Stimulated activated CD4-positive, alpha-beta T cell treated with anti-CD3 and anti-CD28 coated beads, Interleukin-2, amount 100 ng/mL, for 24 hours (primary cell): ENCODE measurements at places on chromosomes 11 and 22.
A peak's percentile ranks its signal among the peaks of the same experiment; 100 is the strongest.

GRCh38 chr11:35143297-35144135 is 4.5 kb downstream of the CD44 start:
- peak; percentile 19 for DNase-seq

- no peak for DNase-seq
These were observed 153.4 kb downstream of the CACNA1I start for GRCh38 chr22:39723899-39724351.

DNA sequence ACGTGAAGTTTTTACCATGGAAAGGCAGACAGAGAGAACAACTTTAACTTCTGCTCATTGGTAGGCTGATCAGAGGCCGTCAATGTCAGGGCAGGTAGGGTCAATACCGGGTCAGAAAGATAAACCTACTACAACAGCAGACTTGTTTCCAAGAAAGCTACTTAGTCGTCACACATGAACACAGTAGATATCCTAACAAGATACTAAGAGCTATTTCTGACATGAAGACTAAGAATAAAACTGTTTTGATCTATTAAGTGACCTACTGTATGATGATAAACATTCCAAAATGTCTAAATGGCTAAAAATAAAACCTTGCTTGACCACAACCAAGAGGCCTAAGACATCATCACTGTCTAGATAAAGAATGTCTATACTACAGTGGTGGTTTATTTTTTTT is 231.3 kb downstream of the CADM1 start:
- DNase-seq = no peak

DNA sequence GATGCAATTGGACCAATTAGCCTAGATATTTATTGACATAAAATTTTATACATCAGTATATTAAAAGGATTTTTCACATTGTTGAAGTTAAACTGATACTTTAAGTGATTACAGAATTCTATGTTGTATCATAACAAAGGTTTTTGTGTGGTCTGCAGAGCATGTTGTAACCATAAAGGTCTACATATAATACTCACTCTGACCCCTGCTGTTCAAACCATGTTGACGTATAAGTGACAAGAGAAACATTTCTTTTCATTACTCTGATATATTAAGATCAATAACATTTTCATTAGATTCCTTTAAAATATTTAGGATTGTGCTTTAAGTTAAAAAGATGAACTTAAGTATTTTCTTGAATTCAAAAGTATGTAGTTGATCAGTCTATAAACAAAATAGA is 63.9 kb downstream of the GAS2 start:
- no peak for DNase-seq

DNA sequence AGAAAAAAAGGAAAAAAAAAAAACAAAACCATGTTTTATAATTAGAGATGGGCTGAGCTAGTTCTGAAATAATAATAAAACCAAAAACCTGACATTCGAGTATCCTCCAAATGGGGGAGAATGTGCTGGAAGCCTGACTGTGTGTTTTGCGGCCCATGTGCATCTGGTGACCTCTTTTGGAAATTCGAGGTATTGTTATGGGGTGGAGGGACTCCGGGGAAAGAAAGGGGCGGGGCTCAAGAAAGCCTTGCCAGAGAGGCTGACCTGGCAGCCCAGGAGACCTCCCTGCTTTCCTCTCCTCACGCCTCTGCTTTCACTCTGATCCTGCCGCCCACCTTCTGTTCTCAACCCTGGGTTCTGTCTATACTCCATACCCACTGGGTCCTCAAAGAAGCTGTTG is 72.9 kb downstream of the CTTN start:
- DNase-seq = no peak

DNA sequence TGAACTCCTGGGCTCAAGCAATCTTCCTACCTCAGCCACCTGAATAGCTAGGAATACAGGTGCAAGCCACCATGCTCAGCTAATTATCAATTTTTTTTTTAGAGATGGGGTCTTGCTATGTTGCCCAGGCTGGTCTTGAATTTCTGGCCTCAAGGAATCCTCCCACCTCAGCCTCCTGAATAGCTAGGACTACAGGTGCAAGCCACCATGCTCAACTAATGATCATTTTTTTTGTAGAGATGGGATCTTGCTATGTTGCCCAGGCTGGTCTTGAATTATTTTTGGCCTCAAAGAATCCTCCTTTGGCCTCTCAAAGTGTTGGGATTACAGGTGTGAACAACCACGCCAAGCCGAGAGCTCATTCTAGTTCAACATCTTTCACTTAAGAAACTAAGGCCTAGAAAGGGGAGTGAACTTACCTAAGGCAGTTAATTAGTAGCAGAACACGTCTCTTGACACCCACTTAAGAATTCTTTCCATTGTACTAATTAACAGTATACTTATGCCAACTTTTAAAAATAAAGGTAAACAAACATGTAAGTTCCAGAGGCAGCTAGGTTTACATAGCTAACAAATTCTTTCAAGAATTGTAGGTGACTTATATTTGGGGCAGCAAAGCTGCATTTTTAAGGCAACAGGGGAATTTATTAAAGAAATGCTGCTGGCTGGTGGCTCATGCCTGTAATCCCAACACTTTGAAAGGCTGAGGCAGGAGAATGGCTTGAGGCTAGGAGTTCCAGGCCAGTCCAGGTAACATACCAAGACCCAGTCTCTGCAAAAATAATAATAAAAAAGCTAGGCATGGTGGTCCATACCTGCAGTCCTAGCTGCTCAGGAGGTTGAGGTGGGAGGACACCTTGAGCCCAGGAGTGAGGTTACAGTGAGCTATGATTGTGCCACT is 9.6 kb downstream of the ZBED5 start:
- no peak for DNase-seq

- no peak for DNase-seq
These were observed 96.1 kb downstream of the MICAL2 start for GRCh38 chr11:12206529-12206928.

DNA sequence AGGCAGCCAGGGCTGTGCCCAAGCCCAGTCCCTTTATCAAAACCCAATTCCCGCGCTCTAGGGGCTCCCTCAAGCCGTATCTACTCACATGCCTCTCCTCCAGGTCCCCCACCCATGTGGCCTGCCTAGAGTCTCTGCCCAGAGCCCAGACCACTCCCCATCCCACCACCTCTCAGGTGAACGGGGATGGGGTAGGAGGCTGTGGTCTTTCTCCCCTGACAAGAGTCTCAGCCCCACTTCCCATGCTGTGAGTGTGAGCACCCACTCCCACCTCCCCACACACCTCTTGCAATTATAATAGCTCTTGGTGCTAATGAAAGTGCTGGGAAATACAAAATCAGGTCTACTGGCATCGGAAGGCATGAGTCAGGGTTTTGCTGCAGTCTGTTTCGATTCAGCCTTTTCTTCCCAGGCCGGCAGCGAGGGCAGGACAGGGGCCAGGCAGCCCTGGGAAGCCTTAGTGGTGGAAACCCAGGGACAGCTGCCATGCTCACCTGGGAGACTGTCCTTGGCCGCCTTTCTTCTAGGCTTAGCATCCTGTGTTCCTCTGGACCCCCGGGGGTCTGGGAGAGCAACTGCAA is 16.7 kb upstream of the TMPRSS4 start:
- DNase-seq = no peak

GRCh38 chr22:50170453-50171318 is at the start of gene PANX2:
Gene PANX2, plus strand, starts transcription at chr22:50170731. Its CDS starts 0 bp downstream, at chr22:50170731.
- DNase-seq = no peak

DNA sequence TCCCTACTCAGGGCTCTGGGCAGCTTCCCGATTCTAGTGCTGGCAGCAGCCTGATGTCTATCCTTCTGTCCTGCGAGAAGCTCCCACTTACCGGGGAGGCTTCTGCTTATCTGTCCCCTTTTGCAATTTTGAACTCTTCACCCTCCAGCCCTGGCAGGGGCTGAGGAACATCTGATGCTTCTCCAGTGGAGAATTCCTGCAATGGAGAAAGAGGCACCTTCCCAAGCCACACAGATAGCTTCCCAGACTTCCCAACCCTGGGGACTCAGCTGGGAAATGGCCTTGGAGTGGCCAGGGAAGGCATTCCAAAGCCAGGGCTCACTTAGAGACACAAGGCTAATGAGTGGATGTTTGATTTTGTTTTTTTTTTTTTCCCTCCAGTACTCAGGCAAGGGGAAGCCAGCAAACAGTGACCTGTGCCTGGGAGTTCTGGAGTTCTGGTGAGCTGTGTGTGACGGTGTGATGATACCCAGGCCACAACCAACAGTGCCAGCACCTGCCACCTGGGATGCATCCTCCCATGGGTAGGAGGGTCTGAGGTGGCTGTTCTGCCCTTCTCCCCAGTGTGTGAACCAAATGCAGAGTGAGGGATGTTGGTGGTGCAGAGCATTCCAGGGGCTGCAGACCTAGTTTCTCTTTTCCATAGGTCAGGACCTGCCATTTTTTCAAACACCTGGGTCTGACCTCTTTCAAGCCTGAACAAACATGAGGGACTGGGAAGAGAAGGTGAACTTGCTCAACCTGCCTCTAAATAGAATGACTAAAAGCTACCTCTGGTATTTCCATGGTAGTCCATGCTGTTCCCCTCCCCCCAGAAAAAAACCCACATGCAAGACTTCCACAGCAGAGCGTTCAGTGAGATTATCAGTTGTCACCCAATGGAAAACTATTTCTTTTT is 95.1 kb downstream of the CCDC81 start:
- no peak for DNase-seq

DNA sequence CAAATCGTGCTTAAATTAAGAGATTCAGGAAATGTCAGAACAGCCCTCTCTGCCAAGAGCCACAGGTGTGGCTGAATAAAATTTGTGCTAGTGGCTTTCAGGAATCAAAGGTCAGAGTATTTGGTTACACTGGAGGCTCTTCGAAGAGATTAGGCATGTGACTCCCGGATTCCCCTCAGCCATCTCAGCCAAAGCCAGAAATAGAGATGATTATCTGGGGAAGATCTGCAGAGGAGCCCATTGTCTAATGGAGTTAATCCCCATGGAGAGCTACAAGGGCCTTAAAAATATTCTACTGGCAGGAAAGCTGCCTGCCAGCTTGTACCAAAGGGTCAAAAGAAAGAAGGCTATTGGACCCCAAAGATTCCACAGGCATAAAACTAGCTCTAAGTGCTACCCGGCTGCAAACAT is 1259.5 kb downstream of the TBC1D22A start:
- no peak for DNase-seq

GRCh38 chr11:44936525-44936924 is 14.2 kb downstream of the TP53I11 start:
- peak; percentile 87 for DNase-seq

GRCh38 chr11:92765965-92766371 is 203.5 kb upstream of the MTNR1B start:
- DNase-seq = no peak

- DNase-seq = no peak
These were observed 9.4 kb upstream of the FANCF start for GRCh38 chr11:22634897-22635629.

DNA sequence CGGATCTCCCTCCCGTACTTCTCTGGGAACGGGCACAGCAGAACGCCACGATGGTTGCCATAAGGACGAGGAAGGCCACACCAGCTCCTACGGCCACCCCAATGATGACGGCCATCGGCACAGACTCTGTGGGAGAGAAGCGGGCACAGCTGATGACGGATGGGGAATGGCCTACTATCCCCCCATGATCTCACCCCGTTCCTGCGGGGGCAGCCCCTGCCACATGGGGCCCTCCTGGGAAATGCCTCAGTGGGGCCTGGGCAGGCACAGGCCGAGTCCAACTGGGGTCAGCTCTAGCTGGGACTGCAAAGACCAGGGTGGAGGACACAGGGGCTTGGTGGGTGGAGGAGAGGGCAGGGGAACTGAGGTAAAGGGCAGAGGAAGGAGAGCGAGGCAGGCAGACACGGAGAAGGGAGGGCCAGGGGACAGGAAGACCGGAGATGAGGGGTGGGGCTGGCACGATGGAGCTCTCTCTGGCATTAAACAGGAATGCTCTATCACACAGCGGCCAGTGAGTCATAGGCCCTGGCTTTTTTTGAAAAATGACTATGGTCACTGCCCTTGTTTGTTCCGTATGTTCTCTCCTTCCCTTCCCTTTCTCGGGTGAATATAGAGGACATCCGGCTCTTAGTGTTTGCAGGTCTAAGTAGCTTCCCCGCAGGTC is 76.0 kb downstream of the ST3GAL4 start:
- no peak for DNase-seq

DNA sequence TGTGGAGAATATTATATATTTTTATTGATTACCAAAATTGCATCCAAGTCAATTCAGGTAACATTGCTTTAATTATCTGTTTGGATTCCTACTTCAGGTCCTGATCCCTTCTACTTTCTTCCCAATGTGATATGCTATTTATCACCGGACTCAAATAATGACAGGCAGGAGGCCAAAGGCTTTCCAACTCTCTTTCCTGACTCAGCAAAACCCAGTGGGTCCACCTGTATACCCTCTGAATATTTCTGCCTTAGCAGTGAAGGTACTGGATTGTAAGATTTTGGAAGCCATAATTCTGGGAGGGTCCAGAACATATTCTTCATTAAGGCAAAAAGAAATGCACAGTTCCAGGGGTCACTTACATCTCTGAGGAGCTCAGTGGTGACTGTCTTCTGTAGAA is 260.2 kb upstream of the UBASH3B start:
- DNase-seq = no peak

- no peak for DNase-seq
These were observed 289.6 kb downstream of the ETS1 start for GRCh38 chr11:128297805-128298204.

DNA sequence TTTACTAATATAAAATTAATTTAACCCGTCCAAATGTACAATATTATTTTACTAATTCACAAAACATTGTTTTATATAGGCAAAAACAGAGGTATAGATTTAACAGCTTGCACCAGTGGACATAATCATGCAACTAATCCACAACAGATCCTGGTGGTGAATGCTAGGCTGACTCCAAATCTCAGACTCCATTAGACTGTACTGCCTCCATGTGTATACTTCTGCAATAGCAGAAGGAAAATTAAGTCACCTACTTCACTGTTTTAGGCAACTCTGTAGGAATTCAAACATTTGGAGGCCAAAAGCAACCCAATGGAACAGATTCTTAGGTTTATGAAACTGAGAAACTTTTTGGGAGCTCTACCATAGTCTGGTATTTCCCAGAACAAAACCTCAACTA is 30.0 kb upstream of the RAB39A start:
- DNase-seq = no peak

- DNase-seq = no peak
These were observed 32.1 kb downstream of the PPM1F start for GRCh38 chr22:21920341-21921183.

DNA sequence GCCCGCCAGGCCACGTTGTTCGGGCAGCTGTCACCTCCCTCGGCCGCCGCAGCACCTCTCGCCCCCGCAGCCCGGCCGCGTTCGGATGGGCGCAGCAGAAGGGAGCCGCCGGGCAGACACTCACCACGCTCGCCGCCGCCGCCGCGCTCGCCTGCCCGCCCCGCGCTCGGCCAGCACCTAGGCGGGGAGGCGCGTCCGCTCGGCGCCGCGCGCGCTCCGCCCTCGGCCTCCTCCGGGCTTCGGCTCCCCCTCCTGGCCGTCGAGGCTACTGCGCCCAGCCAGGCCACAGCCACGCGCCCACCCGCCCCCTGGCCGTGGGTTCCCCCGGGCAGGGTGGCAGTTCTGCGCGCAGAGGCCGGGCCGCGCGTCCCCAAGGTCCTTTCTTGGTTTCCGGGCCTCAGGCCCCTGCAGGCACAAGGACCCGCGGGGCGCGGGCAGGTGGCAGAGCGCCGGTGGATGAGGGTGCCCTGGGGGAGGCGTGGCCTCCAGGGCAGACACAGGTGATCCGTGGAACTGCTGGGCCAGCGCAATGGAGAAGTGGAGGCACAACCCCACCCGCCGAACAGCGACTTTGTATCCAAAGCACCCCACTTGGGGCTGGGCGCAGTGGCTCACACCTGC is at the start of gene SLC25A22:
SLC25A22 (minus strand) TSS at position 189 of the 621 bp plus-strand sequence. CDS start 3,275 bp downstream, outside the sequence.
- DNase-seq = peak; percentile 87

GRCh38 chr11:101428918-101429317 is 154.9 kb downstream of the TRPC6 start:
- no peak for DNase-seq
